Chondrocyte (in vitro differentiated cells): ENCODE measurements at places on chromosomes 6 and 20. TPM values are rescaled to one million over a fixed set of nuclear protein-coding genes. Genes with fewer than 3 reads are reported as not detected.
A peak's percentile ranks its signal among the peaks of the same experiment; 100 is the strongest.

MCUR1 gene
- 18.8 to 31.7 TPM (median 28.7 TPM) in 3 replicates for total RNA-seq

CENPQ gene
- total RNA-seq: 1.8 to 6.5 TPM (median 2.6 TPM) in 3 replicates

C20orf144 gene
- total RNA-seq: 0.10 to 0.17 TPM in 2 of 3 replicates, not detected in the other

AFG1L gene
- 5.9 to 9.0 TPM (median 8.1 TPM) in 3 replicates for total RNA-seq

PAK5 gene
- not detected in 3 replicates for total RNA-seq

LY6G5C gene
- total RNA-seq: 1.3 to 3.6 TPM (median 2.4 TPM) in 3 replicates

SNX3 gene
- total RNA-seq: 172 to 178 TPM (median 173 TPM) in 3 replicates

CD93 gene
- total RNA-seq: 0.17 to 3.7 TPM (median 3.4 TPM) in 3 replicates

LPIN3 gene
- 3.3 to 5.1 TPM (median 3.5 TPM) in 3 replicates for total RNA-seq

GLP1R gene
- total RNA-seq: not detected in 3 replicates

TBXT gene
- total RNA-seq: not detected in 3 replicates

EPPIN gene
- total RNA-seq: not detected in 3 replicates

EFCAB8 gene
- total RNA-seq: 0.32 to 0.67 TPM (median 0.51 TPM) in 3 replicates

DNA sequence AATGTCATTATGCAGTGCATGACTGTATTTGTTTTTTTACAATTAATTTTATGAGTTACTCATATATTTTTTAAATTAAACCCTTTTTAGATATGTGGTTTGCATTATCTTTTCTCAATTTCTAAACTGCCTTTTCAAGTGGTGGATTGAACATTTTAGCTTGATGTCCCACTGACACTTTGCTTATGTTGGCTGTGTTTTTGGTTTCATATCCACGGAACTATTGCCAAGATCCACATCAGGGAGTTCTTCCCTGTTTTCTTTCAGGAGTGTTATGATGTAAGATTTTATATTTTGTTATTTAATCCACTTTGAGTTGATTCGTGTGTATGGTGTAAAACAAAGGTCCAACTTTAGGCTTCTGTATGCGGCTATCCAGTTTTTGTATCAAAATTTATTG lies 1144.9 kb upstream of the EYS start:
- H3K36me3 ChIP-seq: no peaks in the 10 kb centered on the region
- no peak overlapping the region for H3K4me3 ChIP-seq
- DNase-seq: no peak
- H3K27me3 ChIP-seq: no peaks in the 10 kb centered on the region
- H3K4me1 ChIP-seq: peaks cover 6% of the 10 kb centered on the region
- no peak overlapping the region for H3K27ac ChIP-seq

DNA sequence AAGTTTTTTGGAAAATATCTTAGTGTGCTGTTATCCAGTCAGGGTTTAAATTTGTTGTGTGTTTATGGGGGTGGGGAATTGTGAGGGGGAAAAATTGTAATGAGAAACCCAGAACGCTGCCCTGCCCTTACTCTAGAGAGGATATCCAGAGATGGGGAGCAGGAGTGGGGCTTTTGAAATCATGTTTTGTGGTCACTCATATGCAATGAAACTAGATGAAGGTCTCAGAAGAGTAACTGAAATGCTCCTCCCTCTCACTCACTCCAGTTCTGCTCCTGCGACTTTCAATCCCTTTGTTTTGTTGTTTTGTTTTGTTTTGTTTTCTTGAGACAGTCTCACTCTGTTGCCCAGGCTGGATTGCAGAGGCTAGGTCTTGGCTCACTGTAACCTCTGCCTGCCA lies 100.0 kb downstream of the CRYBG1 start:
- peaks cover 34% of the 10 kb centered on the region for H3K27me3 ChIP-seq
- DNase-seq: no peak
- H3K4me1 ChIP-seq: no peaks in the 10 kb centered on the region
- H3K4me3 ChIP-seq: no peak overlapping the region
- no peak overlapping the region for H3K27ac ChIP-seq

- peak overlapping the region; percentile 88 for H3K27ac ChIP-seq
- H3K27me3 ChIP-seq: no peaks in the 10 kb centered on the region
- DNase-seq: no peak
- H3K4me3 ChIP-seq: no peak overlapping the region
- peaks cover 27% of the 10 kb centered on the region for H3K4me1 ChIP-seq
- peaks cover 3% of the 10 kb centered on the region for H3K36me3 ChIP-seq
These were observed 14.3 kb upstream of the ZC3H12D start for GRCh38 chr6:149499066-149499465.

GRCh38 chr20:23138226-23138625 lies 52.1 kb upstream of the CD93 start:
- no peak overlapping the region for H3K4me3 ChIP-seq
- peaks cover 25% of the 10 kb centered on the region for H3K4me1 ChIP-seq
- DNase-seq: no peak
- H3K27me3 ChIP-seq: no peaks in the 10 kb centered on the region

- no peak overlapping the region for H3K27ac ChIP-seq
- H3K36me3 ChIP-seq: no peaks in the 10 kb centered on the region
- no peak for DNase-seq
- no peak overlapping the region for H3K4me3 ChIP-seq
- H3K27me3 ChIP-seq: peaks cover 10% of the 10 kb centered on the region
- H3K4me1 ChIP-seq: no peaks in the 10 kb centered on the region
These were observed 174.1 kb upstream of the ZFP64 start for GRCh38 chr20:52365688-52366087.

- DNase-seq: no peak
- H3K36me3 ChIP-seq: peaks cover 2% of the 10 kb centered on the region
- H3K4me3 ChIP-seq: no peak overlapping the region
- peaks cover 3% of the 10 kb centered on the region for H3K4me1 ChIP-seq
These were observed 319.6 kb upstream of the ARID1B start for GRCh38 chr6:156457601-156458000.

GRCh38 chr6:158816329-158816728 lies 2.8 kb downstream of the EZR start:
- no peak for DNase-seq
- H3K27ac ChIP-seq: peak overlapping the region; percentile 97
- no peaks in the 10 kb centered on the region for H3K27me3 ChIP-seq
- H3K4me1 ChIP-seq: peaks cover 52% of the 10 kb centered on the region
- H3K4me3 ChIP-seq: peak overlapping the region; percentile 98

DNA sequence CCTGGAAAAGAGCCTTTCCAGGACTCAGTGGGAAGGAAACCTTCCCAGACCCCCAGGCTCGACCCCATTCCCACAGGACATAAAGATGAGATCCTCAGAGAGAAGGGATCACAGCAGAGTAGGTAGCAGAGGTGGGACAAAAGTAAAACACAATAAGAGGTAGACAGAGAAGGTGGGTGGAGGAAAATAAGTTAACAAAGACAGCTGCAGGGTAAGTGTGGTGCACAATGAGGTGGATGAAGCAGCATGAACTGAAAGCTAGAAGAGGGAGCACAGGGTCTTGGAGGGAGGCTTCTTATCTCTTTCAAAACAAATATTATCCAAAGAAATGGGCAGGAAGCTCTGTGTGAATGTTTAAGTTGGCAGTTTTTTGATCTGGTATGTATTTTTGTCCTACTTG lies 14.0 kb upstream of the MAP7 start:
- peaks cover 13% of the 10 kb centered on the region for H3K4me1 ChIP-seq
- no peak overlapping the region for H3K4me3 ChIP-seq

DNA sequence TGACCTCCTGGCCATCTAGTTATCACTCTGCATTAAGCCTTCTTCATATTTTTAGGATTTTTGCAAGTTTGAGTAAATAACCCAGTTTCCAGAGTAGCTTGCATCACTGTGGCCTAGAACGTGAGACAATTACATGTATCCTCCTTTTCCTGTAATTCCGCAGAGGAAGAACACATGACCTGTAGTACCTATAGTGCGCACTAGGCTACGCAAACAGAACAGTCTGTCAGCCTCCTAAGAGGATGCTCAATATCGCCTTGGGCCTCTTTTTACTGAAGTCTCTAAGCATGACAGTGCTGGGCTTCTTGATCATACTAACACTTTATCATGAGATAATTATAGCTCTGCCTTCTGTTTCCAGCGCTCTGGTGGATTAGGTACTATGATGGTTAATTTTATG lies 20.2 kb upstream of the NR2E1 start:
- no peaks in the 10 kb centered on the region for H3K4me1 ChIP-seq
- no peak for DNase-seq
- H3K27ac ChIP-seq: no peak overlapping the region
- peaks cover 5% of the 10 kb centered on the region for H3K36me3 ChIP-seq

DNA sequence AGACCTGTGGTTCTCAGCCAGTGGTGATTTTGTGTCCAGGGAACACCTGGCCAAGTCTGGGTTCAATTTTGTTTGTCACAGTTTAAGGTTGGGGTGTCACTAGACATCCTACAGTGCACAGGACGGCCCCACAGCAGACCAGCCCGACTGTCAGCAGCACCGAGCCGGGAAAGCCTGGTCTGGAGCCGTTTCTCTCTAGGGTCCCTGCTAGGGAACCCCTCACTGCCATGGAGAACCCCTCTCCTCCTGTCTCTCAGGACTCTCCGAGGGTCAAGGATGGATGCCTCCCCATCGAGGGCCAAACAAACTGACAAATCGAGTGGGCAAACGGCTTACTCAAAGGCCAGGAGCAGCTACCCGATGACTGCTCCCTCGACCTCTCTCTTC lies 15.8 kb upstream of the STX16 start:
- H3K4me3 ChIP-seq: no peak overlapping the region
- H3K4me1 ChIP-seq: peaks cover 11% of the 10 kb centered on the region
- H3K36me3 ChIP-seq: peaks cover 4% of the 10 kb centered on the region
- H3K27me3 ChIP-seq: no peaks in the 10 kb centered on the region
- DNase-seq: no peak
- no peak overlapping the region for H3K27ac ChIP-seq

GRCh38 chr6:1135726-1136414 lies 176.0 kb upstream of the FOXQ1 start:
- H3K27ac ChIP-seq: peak overlapping the region; percentile 83
- H3K36me3 ChIP-seq: peaks cover 2% of the 10 kb centered on the region
- H3K27me3 ChIP-seq: no peaks in the 10 kb centered on the region
- peak overlapping the region; percentile 8 for H3K4me3 ChIP-seq
- H3K4me1 ChIP-seq: peaks cover 31% of the 10 kb centered on the region

- DNase-seq: no peak
- H3K27ac ChIP-seq: no peak overlapping the region
- H3K27me3 ChIP-seq: peaks cover 5% of the 10 kb centered on the region
- H3K4me1 ChIP-seq: peaks cover 20% of the 10 kb centered on the region
These were observed 141.8 kb upstream of the PTPN1 start for GRCh38 chr20:50368386-50368785.

- no peaks in the 10 kb centered on the region for H3K27me3 ChIP-seq
- H3K36me3 ChIP-seq: peaks cover 32% of the 10 kb centered on the region
- no peak for DNase-seq
- peak overlapping the region; percentile 50 for H3K4me3 ChIP-seq
These were observed 90.2 kb downstream of the THBS2 start for GRCh38 chr6:169163411-169163901.

- DNase-seq: no peak
- peaks cover 2% of the 10 kb centered on the region for H3K36me3 ChIP-seq
- peaks cover 34% of the 10 kb centered on the region for H3K4me1 ChIP-seq
- H3K27me3 ChIP-seq: no peaks in the 10 kb centered on the region
- no peak overlapping the region for H3K4me3 ChIP-seq
These were observed 19.9 kb upstream of the PRIM2 start for GRCh38 chr6:57297505-57297904.

DNA sequence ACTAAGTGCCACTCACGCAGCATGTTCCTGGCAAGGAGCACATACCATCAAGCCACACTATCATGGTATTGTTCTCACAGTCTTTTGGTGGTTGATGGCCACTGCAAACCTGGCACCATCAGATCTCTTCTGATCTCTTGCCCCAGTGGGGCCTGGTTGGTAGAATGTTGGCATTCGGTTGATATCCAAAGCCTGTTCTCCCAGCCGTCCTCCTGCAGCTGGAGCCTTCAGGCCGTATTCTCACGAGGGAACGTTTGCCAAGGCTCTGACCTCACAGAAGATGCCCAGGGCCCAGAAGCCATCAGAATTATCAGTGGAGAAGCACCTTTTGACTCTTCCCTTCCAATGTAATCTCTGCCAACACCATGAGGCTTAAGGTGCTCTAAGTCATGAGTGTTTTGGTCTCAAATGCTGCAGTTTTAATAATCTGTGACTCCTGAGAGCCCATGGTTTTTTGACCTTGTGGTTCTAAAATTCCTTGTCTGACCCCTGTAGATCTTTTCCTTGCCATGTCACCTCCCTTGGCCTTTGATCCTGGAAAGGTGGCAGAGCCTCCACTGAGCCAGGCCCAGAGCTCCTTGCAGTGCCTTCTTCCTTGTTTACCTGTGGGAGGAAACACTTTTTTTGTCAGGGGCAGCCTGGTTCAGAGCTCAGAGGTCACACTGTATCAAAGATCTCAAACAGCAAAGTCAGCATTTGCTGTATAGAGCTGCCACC lies 27.8 kb downstream of the POFUT1 start:
- H3K27ac ChIP-seq: no peak overlapping the region
- DNase-seq: peak; percentile 18
- no peaks in the 10 kb centered on the region for H3K27me3 ChIP-seq
- no peak overlapping the region for H3K4me3 ChIP-seq

- H3K27ac ChIP-seq: no peak overlapping the region
- H3K4me1 ChIP-seq: peaks cover 6% of the 10 kb centered on the region
- H3K4me3 ChIP-seq: no peak overlapping the region
- H3K36me3 ChIP-seq: no peaks in the 10 kb centered on the region
- peaks cover 5% of the 10 kb centered on the region for H3K27me3 ChIP-seq
These were observed 12.8 kb upstream of the PGC start for GRCh38 chr6:41759905-41760579.

DNA sequence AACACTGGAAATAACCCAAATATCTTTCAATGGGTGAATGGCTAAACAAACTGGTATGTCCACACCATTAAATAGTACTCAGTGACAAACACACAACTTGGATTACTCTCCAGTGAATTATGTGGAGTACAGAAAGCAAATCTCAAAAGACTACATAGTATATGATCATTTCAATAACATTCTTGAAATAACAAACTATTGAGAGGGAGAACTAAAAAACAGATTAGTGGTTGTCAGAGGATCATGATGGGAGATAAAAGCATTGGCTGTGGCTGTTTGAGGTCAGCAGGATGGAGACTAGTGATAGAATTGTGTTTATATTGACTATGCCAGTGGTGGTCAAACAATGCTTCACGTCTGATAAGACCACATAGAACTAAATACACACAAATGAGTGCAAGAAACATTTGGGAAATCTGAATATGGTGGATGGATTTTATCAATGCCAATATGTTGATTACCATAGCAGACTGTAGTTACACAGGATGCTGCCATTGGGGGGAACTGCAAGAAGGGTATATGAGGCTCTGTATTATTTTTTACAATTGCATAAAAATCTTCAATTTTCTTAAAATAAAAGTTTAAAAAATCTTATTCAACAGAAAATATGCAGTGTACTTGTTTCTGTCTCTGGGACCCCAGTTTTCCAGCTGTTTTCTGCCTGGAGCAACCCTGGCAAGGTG lies 242.0 kb downstream of the TBXT start:
- H3K36me3 ChIP-seq: no peaks in the 10 kb centered on the region
- no peak overlapping the region for H3K4me3 ChIP-seq
- no peaks in the 10 kb centered on the region for H3K27me3 ChIP-seq
- no peak for DNase-seq
- no peak overlapping the region for H3K27ac ChIP-seq

DNA sequence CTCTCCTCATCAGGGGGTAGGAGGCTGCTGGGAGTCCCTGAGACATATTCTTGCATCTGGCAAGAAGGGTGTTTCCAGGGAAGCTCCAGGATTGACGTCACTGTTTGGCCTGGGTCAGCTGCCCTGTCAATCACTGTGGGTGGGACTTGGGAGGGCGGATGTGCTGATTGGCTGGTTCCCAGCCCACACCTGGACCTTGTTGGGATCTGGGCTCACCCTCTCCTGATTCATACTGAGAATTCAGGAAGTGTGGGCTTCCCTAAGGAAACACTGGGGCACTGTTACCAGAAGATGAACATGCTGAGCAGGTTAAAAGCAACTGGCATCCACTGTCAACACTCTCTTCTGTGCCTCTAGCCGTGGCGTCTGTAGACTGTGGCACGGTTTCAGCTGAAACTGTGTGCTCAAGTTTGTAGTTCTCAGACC lies 36.5 kb downstream of the CDH26 start:
- no peaks in the 10 kb centered on the region for H3K36me3 ChIP-seq
- H3K4me1 ChIP-seq: peaks cover 7% of the 10 kb centered on the region
- H3K4me3 ChIP-seq: no peak overlapping the region
- H3K27ac ChIP-seq: no peak overlapping the region
- H3K27me3 ChIP-seq: peaks cover 10% of the 10 kb centered on the region
